C1 segment of cervical spinal cord (tissue), 14 donors: ENCODE measurements at places on chromosomes 3 and 15.

- no peak for DNase-seq
These were observed 267.4 kb upstream of the GADL1 start for GRCh38 chr3:31161889-31162288.

DNA sequence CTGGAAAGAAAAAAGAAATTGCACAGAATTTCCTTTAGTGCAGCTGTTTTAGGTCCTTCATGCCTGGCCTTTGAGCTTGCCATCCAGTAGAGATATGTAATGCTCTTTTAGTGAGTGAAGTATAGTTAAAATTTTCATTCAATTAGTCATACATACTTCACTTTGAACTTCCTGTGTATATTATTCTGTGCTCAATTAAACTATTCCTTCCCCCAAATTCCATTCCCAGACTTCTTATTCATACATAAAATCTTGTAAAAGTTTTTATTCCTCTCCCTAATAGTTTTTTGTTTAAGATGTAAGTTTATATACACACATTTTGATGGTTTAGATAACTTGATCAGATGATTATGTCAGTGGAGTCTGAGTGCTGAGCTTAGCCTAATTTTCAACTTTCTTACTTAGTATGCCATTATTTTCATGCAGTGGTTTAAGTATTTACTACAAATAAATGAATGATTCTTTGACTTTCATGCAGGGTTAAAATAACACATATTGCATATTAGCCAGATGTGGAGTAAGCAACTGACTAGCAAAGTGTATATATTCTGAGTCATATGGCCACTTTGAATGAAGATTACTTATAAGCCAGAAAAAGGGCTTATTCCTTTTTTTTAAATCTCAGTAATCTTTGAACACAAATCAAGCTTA is 42.5 kb upstream of the ABHD10 start:
- DNase-seq = no peak

DNA sequence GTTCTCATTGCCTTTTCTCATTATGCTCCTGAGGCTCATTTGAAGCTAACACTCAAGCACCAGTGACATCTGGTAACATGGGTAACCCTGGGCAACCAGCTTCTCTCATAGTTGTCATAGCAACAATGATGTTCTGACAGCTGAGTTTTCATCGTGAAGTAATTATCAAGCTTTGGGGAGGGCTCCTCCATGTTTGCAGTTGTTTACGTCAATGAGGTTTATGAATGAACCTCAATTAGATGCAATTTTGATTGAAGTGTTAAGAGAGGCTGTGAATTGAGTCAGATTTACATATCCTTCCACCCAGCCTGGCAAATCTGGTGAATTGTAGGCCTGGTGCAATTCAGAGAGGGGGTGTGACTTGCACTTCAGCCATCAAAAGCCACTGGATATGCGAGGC is 119.3 kb upstream of the CHD2 start:
- no peak for DNase-seq

DNA sequence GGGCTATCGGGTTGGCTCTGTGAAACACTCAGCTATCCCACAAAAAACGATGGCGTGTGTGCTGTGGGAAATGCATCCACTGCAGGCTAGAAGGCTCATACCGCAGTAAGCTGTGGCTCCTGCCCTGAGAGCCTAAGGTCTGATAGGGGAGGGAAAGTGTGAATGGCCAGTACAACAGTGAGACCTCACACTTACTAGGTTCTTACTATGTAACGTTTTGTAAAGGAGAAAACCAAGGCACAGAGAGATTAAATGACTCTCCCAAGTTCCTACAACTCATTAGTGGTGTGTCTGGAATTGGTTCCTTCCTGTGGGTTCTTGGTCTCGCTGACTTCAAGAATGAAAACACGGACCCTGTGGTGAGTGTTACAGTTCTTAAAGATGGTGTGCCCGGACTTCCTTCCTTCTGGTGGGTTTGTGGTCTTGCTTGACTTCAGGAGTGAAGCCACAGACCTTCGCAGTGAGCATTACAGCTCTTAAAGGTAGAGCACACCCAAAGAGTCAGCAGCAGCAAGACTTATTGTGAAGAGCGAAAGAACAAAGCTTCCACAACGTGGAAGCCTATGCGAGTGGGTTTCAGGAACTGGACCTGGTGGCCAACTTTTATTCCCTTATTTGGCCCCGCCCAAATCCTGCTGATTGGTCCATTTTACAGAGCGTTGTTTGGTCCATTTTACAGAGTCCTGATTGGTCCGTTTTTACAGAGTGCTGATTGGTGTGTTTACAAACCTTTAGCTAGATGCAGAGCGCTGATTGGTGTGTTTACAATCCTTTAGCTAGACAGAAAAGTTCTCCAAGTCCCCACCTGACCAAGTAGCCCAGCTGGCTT is 161.7 kb downstream of the POLR2M start:
- no peak for DNase-seq

GRCh38 chr3:171462224-171462623 is 2.0 kb upstream of the TNIK start:
- no peak for DNase-seq

DNA sequence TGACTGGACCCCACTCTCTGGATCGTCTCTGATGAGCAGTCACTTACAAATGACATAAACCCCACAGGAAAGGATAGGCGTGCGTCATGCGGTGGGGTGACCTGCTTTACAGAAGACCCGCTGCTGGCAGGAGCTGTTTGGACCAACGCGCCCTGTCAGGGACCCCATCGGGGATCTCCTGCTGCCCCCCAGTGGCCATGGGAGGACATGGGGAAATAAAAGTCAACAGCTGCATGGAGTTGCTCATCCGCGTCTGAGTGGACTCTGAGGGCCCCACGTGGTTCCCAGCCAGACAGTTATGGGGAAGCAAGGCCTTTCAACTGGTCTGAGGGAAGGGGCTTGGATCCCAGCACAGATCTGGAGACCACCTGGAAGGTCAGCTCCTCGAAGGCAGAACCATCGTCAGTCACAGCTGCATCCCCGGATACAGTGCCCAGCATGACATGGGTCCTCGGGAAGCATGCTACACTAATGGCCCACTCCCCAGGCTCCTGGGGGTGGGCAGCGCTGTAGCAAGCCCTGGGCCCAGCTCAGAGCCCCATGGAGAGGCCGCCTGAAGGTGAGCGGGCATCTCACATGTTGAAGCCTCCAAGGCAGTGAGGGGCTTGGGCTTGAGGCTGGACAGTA is 32.1 kb downstream of the PTH1R start:
- DNase-seq = no peak

- no peak for DNase-seq
These were observed 310.6 kb downstream of the CACNA2D3 start for GRCh38 chr3:54432975-54433374.

- no peak for DNase-seq
These were observed 114.1 kb upstream of the DNAJC19 start for GRCh38 chr3:181103605-181104004.

DNA sequence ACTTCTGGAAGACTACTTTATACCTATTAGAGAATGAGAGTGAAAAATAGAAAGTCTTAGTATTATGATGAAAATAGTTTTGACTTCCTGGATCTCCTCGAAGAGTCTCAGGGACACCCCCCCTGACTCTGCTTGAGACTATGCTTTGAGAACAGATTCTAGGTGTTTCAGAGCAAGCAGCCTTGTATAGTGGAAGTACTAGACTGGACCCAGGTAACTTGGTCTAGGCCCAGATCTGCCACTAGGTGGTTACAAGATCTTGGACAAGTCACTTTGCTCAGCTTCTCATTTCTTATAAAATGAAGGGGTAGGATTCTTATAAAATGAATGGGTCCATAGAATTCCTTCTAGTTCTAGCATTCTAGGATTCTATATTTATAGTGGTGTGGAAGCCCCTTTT is 9.1 kb downstream of the ABHD5 start:
- DNase-seq = no peak

- DNase-seq = no peak
These were observed 114.7 kb upstream of the PRR23C start for GRCh38 chr3:139159356-139159755.

DNA sequence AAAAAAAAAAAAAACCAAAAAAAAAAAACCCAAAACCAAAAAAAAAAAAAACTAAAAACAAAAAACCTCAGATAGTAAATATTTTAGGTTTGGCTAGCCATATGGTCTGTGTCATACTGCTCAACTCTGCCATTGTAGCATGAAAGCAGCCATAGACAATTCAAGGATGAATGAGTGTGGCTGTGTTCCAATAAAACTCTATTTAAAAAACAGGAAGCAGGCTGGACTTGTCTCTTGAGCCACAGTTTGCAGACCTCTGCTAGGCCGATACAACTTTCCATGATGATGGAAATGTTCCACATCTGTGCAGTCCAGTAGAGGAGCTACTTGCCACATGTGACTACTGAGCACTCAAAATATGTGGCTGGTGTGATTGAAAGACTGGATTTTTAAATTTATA is 11.1 kb downstream of the EFCAB12 start:
- DNase-seq = no peak

GRCh38 chr15:85667491-85668424 is 127.0 kb downstream of the KLHL25 start:
- DNase-seq = no peak

- DNase-seq = no peak
These were observed 11.4 kb downstream of the TRA2B start for GRCh38 chr3:185926445-185926844.

DNA sequence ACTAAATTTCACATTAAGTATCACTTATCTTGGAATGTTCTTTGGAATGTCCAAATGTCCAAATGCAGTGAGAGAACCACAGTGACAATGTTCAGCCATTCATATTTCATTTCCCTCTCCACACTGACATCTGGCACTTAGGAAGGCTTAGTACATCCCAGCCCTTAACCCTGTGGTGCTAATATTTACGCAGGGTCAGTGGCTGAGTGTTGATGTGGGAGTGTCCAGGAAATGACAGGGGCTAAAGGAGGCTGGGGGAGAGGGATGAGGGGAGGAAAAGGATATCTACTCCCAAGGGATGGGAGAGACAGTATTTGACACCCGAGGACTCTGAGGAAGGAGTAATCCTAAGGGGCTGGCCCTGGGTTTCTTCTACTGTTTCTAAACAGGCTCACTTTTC is 14.1 kb upstream of the CCR4 start:
- DNase-seq = no peak

- no peak for DNase-seq
These were observed 128.8 kb downstream of the PLCL2 start for GRCh38 chr3:17013571-17013970.

GRCh38 chr15:80659375-80659774 is 35.7 kb upstream of the ABHD17C start:
- DNase-seq = no peak

- DNase-seq = no peak
These were observed 63.9 kb downstream of the NR2E3 start for GRCh38 chr15:71874245-71874644.

DNA sequence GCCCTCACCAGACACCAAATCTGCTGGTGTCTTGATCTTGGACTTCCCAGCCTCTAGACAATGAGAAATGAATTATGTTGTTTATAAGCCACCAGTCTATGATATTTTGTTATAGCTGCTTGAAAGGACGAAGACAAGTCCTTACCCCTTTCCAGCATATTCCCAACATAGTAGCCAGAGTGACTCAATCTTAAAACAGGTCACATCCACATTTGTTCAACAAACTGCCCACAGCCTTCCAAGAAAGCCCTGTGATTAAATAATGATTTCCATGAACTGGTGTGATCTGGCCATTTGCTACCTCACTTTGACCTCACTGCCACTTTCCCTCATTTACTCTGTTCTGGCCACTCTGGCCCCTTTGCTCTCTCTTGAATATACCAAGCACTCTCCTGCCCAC is 193.7 kb upstream of the CFAP20DC start:
- no peak for DNase-seq

DNA sequence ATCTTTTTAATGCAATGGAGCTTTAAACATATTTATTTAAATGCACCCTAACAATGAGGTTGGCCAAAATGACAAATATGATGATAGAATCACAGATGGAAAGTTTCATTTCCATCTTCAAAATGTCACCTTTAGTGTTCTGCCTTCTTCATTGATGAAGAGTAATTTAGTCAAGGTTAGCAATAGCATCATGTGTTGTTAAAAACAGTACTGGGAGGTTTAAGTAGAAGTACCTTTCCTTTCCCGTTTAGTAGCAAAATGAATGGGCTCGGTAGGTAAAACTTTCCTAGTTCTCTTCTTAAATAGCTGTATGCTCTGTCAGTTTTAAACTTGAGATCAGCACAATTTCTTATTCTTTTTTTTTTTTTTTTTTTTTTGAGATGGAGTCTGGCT is 35.1 kb downstream of the EIF2AK4 start:
- no peak for DNase-seq

DNA sequence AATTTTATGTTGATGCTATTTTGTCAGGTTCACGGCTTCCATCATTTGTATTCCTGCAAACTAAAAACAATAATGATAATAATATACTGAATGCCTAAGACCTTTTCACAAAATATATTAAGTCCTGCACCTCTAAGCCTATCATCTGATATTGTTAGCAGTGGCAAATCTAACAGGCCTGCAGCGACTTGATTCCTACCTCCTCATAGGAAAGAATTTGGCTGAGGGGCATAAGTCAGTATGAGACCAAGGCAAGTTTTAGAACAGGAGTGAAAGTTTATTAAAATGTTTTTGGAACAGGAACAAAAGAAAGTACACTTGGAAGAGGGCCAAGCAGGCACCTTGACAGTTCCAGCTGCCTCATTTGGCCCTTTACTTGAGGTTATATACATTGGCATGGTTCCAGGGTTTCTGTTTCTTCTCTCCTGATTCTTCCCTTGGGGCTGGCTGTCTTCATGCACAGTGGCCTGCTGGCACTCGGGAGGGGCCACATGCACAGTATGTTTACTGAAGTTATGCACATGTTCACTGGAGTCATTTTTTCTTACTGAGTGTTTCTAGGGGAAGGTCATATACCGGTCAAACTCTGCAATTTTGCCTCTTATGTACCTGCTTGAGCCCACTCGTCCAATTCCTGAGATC is 418.1 kb downstream of the EPHA6 start:
- DNase-seq = no peak

DNA sequence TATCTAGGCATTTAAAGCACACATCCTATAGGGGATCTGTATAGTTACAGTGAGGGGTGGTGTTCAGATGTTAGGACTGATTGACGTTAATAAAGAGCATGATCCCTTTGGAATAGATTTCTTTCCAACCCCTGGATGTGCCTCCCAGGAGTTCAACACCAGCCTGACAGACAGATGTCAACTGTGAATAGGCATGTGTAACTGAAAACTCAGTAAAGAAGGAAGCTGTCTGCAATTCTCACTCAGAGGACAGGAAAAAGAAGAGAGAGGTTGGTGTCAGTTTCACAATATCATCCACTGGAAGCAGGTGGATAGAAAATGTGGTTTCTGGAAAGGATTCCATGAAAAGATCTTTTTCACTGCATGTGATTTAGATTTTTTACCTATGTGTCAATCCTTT is 396.3 kb downstream of the NSUN3 start:
- DNase-seq = no peak

GRCh38 chr15:98232761-98233160 is 272.3 kb downstream of the ARRDC4 start:
- no peak for DNase-seq

DNA sequence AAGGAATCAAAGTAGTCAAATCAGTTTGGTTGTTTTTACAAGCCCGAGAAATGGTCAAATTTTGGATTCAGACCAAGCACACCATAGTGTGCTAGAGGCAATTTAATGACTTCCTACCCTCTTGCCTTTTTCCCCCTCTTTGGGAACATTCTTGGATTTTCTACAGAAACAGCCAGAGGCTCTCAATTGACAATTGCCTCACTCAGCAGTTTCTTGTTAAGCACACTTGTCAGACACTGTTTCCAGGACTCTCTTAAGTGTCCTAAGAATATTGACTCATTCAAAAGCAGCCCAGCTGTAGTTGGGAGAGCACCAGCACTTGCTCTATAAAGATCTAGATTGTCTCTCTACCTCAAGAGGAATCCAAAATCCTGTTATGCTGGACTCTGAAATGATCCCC is 1.5 kb upstream of the SLC35G2 start:
- no peak for DNase-seq

- no peak for DNase-seq
These were observed 25.3 kb upstream of the ABHD17C start for GRCh38 chr15:80669663-80670273.
